Pancreas (tissue), 10 donors: ENCODE measurements at places on chromosomes 1 and 21. TPM values are rescaled to one million over a fixed set of nuclear protein-coding genes. Genes with fewer than 3 reads are reported as not detected.

The VANGL1 gene
- 5.1 TPM for total RNA-seq

The SH2D2A gene
- total RNA-seq: 1.5 TPM

The GJB3 gene
- 0.15 TPM for total RNA-seq

The NBPF8 gene
- 5.1 TPM for total RNA-seq

The TBX19 gene
- 0.64 TPM for total RNA-seq

The KCNJ15 gene
- total RNA-seq: 36.8 TPM

The RUNX3 gene
- total RNA-seq: 0.98 TPM

The CYP4Z1 gene
- total RNA-seq: not detected

- H3K4me1 ChIP-seq: no peaks in the 10 kb centered on the region
- H3K27me3 ChIP-seq: no peaks in the 10 kb centered on the region
- no peak for DNase-seq
- H3K4me3 ChIP-seq: no peak overlapping the region
- no peak overlapping the region for H3K27ac ChIP-seq
Measured at GRCh38 chr1:204663644-204664383, 21.7 kb downstream of the LRRN2 start.

DNA sequence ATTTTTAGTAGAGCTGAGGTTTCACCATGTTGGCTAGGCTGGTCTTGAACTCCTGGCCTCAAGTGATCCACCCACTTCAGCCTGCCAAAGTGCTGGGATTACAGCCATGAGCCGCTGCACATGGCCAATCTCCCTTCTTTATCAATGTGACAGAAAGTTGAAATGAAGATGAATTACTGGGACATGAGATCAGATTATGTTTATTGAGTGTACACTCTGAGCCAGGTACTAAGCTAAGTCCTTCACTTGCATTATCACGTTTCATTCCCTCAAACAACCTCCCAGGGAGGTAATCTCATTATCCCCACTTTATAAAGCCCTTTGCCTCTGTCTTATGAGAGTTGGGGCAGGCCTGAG is 6.3 kb upstream of the CHI3L2 start:
- H3K27ac ChIP-seq: no peak overlapping the region
- H3K36me3 ChIP-seq: no peaks in the 10 kb centered on the region
- H3K4me3 ChIP-seq: no peak overlapping the region
- no peaks in the 10 kb centered on the region for H3K27me3 ChIP-seq

DNA sequence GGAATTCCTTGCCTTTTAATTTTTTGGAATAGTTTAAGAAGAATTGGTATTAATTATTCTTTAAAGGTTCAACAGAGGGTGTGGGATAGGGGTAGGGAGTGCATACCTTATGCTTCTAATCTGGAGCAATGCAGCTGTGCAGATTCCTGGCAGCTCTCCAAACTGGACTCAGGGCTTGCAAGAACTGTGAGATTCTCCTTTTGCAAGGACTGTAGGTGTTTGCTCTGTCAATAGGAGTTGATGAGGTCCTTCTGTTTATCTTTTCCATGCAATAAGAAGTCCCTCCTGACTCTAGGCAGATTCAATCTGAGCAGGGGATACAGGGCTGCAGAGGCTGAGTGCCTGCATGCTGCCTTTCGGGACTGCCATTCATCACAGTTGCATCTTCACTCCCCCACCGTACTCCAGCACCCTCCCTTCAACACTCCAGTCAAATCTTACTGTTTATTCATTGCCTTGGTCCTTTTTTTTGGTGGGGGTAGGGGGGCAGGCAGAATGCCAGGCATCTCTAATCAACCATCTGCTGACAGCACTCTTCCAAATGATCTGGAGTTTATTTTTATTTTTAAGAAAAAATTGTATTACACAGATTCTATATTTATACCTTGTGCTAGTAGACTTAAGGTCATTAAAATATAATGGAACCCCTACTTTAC is 122.3 kb downstream of the DISC1 start:
- H3K4me3 ChIP-seq: no peak overlapping the region
- DNase-seq: no peak
- no peaks in the 10 kb centered on the region for H3K4me1 ChIP-seq
- no peaks in the 10 kb centered on the region for H3K27me3 ChIP-seq

GRCh38 chr1:230081751-230082150 is 14.7 kb downstream of the GALNT2 start:
- H3K27me3 ChIP-seq: no peaks in the 10 kb centered on the region
- H3K27ac ChIP-seq: no peak overlapping the region
- H3K36me3 ChIP-seq: no peaks in the 10 kb centered on the region
- peaks cover 31% of the 10 kb centered on the region for H3K4me1 ChIP-seq
- H3K4me3 ChIP-seq: no peak overlapping the region

- H3K4me3 ChIP-seq: no peak overlapping the region
- no peak overlapping the region for H3K27ac ChIP-seq
- H3K27me3 ChIP-seq: no peaks in the 10 kb centered on the region
- no peaks in the 10 kb centered on the region for H3K4me1 ChIP-seq
- no peak for DNase-seq
- H3K36me3 ChIP-seq: no peaks in the 10 kb centered on the region
Measured at GRCh38 chr1:198919667-198920398, 281.0 kb downstream of the PTPRC start.

DNA sequence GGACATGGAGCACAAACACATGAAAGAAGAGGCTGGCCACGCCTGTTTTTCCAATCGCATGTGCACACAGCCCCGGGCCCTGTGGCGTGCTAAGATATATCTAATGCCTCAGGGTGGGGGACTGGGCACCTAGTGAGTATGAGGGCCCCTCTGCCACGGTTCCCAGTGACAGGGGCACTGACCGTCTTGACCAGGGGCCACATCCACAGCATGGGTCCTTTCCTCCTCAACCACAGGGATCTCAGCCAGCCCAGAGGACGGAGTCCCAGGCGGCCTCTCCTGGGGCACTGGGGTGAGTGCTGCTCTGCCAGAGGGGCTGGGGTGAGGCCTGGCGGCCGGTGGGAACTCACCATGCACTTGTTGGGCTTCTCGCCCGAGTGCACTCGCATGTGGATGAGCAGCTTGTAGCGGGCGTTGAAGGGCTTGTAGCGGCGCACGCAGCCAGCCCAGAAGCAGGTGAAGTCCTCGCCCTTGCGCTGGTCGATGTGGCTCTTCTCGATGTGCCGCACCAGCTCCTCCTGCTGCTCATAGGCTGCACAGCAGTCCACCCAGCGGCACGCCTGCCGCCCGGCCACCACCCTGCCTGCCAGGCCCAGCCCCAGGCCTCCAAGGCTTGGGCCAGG is 134.7 kb downstream of the DMRTB1 start:
- H3K4me1 ChIP-seq: no peaks in the 10 kb centered on the region
- no peaks in the 10 kb centered on the region for H3K36me3 ChIP-seq
- H3K27ac ChIP-seq: no peak overlapping the region
- no peaks in the 10 kb centered on the region for H3K27me3 ChIP-seq

DNA sequence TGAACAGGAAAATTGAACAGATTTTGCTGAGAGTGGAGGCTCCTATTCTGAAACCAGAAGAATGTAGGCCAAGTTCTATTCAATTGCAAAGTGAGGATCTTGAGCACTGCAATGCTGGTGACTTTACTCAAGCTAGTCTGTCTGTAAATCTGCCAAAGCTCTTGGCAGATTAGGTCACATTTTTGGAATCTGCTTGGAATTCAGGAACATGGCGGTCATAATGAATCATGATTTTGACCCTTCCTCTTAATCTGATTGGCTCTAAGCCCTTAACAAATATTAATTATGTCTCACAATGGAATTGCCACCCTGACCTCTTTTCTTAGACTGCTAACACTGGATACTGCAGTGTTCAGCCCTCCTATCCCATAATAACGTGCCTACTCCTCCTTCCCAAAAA is 7.2 kb upstream of the GNG12 start:
- no peak overlapping the region for H3K27ac ChIP-seq
- no peak overlapping the region for H3K4me3 ChIP-seq
- H3K27me3 ChIP-seq: no peaks in the 10 kb centered on the region
- H3K36me3 ChIP-seq: no peaks in the 10 kb centered on the region

DNA sequence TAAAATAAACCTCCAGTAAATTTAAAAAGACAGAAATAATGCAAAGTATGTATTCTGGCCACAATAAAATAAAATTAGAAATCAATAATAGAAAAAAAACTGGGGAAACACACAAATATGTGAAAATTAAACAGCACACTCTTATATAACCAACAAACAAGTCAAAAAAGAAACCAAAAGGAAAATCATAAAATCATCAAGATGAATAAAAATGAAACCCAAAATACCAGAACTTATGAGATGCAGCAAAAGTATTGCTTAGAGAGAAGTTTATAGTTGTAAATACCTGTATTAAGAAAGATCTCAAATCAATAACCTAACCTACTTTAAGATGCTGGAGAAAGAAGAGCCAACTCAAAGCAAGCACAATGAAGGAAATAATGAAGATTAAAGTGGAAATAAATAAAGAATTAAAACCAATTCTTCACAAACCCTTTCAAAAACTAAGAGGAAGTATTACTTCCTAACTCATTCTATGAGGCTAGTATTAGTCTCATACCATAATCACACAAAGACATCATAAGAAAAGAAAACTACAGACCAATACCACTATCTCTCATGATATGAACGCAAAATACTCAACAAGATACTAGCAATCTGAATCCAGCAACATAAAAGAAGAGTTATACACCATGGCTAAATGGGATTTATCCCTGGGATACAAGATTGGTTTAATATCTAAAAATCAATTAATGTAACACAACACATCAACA is 6.4 kb upstream of the KRTAP10-3 start:
- DNase-seq: no peak
- H3K27ac ChIP-seq: no peak overlapping the region
- no peak overlapping the region for H3K4me3 ChIP-seq
- no peaks in the 10 kb centered on the region for H3K36me3 ChIP-seq
- no peaks in the 10 kb centered on the region for H3K27me3 ChIP-seq

- H3K4me3 ChIP-seq: no peak overlapping the region
- no peaks in the 10 kb centered on the region for H3K4me1 ChIP-seq
- H3K27me3 ChIP-seq: no peaks in the 10 kb centered on the region
- H3K27ac ChIP-seq: no peak overlapping the region
- H3K36me3 ChIP-seq: no peaks in the 10 kb centered on the region
Measured at GRCh38 chr1:115115521-115116161, 26.3 kb upstream of the TSPAN2 start.

GRCh38 chr1:228555074-228555994 is 68.2 kb downstream of the RNF187 start:
- H3K27me3 ChIP-seq: no peaks in the 10 kb centered on the region
- no peak overlapping the region for H3K27ac ChIP-seq
- no peak for DNase-seq

DNA sequence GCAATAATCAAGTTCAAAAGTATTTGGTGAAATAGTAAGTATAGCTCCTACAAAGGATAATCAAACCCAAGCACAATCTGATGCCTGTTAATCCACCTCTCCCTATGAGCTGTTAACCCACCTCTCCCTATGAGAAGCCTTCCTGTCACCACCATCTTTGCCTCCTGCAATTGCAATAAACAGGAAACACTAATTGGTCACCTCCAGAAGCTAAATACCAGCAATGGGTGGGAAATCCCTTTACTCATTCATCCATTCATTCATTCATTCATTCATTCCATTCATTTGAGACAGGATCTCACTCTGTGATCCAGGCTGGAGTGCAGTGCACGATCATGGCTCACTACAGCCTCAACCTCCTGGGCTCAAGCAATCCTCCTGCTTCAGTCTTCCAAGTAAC is 132.8 kb downstream of the RERE start:
- H3K4me3 ChIP-seq: no peak overlapping the region
- H3K4me1 ChIP-seq: peaks cover 31% of the 10 kb centered on the region
- H3K36me3 ChIP-seq: no peaks in the 10 kb centered on the region
- H3K27me3 ChIP-seq: no peaks in the 10 kb centered on the region
- no peak for DNase-seq
- H3K27ac ChIP-seq: no peak overlapping the region

- H3K36me3 ChIP-seq: no peaks in the 10 kb centered on the region
- no peaks in the 10 kb centered on the region for H3K27me3 ChIP-seq
- no peaks in the 10 kb centered on the region for H3K4me1 ChIP-seq
- H3K4me3 ChIP-seq: no peak overlapping the region
- DNase-seq: no peak
Measured at GRCh38 chr1:175042650-175043049, 19.4 kb upstream of the MRPS14 start.

- no peaks in the 10 kb centered on the region for H3K27me3 ChIP-seq
- H3K4me3 ChIP-seq: no peak overlapping the region
- DNase-seq: no peak
- H3K27ac ChIP-seq: no peak overlapping the region
Measured at GRCh38 chr1:97412166-97412565, 508.7 kb downstream of the DPYD start.

GRCh38 chr1:186967656-186968394 is 139.1 kb downstream of the PLA2G4A start:
- H3K27me3 ChIP-seq: no peaks in the 10 kb centered on the region
- H3K4me1 ChIP-seq: no peaks in the 10 kb centered on the region
- no peak overlapping the region for H3K27ac ChIP-seq
- no peak overlapping the region for H3K4me3 ChIP-seq

DNA sequence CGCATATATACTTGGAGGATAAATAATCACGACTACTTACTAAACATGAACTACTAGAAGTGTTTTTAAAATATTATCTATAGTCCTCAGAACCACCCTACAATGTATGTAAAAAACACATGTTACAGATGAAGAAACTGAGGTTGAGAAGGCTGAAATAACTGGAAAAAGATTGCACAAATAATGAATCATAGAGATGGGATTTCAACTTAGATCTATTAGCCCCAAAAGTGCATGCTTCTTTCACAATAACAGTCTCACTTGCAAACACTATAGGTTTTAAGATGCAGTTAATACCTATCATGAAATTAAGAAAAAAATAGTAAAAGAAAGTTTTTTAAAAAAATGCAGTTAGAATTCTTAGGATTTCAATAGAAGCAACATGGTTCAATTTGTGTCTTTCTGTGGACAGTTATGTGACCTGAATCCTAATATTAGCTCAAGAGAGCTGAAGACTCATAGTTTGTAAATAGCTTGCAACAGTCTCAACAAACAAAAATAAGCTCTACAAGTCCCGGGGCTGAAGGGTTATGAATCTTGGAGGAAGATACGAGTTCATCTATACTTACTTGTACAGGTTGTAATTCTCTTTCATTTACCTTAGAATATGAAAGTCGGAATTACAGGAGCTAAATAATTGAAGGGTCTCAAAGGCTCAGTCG is 58.6 kb upstream of the NTPCR start:
- H3K27ac ChIP-seq: no peak overlapping the region
- H3K36me3 ChIP-seq: no peaks in the 10 kb centered on the region
- no peak overlapping the region for H3K4me3 ChIP-seq
- no peak for DNase-seq
- no peaks in the 10 kb centered on the region for H3K27me3 ChIP-seq
- no peaks in the 10 kb centered on the region for H3K4me1 ChIP-seq

- no peaks in the 10 kb centered on the region for H3K4me1 ChIP-seq
- H3K36me3 ChIP-seq: no peaks in the 10 kb centered on the region
- DNase-seq: no peak
- H3K27ac ChIP-seq: no peak overlapping the region
- no peaks in the 10 kb centered on the region for H3K27me3 ChIP-seq
Measured at GRCh38 chr1:223201967-223202366, 58.9 kb upstream of the TLR5 start.

DNA sequence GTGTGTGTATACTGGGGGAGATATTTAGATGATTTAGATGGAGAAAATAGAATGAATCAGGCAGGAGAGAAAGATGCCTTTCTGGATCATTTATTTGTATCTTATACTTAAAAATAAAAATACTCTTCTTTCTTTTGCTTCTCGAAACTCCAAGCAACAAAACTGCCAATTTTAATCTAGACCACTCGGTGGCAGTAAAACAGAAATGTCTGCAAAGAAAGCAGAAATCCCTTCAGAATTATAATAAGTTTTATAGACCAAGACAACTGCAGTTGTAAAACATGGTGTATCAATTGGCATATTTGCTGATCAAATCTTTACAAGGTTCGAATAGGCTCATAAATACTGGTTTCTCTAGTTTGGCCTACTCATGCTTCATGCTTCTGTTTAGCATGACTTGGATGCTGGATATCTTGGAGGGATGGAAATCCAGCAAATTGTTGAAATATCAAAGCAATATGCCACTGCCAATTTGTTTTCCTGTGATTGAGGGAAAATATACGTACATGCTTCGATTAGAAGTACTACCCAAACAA is 15.1 kb upstream of the C1orf87 start:
- H3K27me3 ChIP-seq: no peaks in the 10 kb centered on the region
- no peaks in the 10 kb centered on the region for H3K4me1 ChIP-seq
- DNase-seq: no peak
- no peaks in the 10 kb centered on the region for H3K36me3 ChIP-seq
